ENCODE measurements at places on chromosomes 12 and 14.

DNA sequence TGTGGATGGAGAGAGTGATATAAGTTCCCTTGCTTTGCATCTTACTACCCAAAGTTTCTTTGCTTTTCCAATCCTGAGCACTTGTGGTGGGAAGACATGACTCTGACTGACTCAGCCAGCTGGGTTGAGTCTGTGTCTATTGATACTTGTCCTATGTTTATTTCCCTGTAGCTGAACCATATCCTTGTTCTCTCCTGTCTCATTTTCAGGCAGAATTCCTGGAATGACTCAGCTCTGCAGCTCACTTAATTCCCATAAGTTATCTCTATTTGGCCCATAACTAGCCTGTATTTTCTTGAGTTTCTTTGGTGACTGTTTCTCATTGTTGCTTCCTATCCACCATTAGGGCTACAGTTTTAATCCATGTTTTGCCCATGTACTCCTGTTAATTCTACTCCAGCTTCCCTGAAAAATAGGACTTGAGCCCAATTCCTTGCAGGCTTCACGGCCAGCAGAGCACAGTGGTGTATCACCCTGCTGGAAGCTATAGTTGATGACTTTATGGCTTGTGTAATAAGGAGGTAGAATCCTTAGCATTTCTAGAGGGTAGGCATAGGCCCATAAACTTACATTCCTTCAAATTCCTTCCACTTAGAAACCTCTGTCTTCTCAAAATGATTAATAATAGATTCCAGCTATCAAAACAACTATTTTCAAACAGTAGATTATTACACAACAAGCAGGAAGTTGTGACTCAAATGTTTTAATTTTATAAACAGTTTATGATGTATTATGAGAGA lies 183.1 kb downstream of the TMTC3 start:
- no peak for ATAC-seq

- ATAC-seq, result no peak
Measured at GRCh38 chr12:18640321-18640955, 97.4 kb downstream of the PLCZ1 start.

DNA sequence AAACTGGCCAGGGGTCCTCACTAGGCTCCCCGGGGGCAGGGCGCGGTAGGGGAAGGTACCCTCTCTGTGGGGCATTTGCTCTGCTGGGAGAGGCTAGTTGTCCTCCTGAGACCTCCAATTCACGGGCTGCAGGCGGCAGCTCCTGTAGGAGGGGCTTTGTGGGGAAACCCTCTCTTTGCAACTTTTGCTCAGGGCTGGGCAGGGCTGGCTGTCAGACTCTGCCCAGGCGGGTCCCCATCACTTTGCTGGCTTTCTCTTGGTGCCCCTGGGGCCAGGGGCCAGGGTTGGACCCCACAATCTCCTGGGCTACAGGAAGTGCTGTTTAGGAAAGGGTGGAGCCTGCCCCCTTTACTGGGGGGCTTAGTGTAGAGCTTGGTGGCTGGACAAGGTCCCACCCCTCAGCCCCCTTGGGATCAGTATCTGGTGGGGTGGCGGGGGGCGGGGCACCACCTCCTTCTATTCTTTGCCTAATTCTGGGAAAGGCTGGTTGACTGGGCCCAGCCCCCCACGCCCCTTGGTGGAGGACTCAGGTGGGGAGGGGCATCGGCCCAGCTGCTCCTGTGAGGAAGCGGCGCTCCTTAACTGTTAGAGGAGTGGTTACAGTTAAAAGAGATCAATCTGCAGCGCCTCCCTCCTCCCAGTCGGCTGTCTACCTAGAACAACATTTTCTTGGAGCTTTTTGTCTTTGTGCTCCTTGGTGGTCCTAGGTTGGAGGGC lies 918.7 kb downstream of the AACS start:
- ATAC-seq, result peak; percentile 34

DNA sequence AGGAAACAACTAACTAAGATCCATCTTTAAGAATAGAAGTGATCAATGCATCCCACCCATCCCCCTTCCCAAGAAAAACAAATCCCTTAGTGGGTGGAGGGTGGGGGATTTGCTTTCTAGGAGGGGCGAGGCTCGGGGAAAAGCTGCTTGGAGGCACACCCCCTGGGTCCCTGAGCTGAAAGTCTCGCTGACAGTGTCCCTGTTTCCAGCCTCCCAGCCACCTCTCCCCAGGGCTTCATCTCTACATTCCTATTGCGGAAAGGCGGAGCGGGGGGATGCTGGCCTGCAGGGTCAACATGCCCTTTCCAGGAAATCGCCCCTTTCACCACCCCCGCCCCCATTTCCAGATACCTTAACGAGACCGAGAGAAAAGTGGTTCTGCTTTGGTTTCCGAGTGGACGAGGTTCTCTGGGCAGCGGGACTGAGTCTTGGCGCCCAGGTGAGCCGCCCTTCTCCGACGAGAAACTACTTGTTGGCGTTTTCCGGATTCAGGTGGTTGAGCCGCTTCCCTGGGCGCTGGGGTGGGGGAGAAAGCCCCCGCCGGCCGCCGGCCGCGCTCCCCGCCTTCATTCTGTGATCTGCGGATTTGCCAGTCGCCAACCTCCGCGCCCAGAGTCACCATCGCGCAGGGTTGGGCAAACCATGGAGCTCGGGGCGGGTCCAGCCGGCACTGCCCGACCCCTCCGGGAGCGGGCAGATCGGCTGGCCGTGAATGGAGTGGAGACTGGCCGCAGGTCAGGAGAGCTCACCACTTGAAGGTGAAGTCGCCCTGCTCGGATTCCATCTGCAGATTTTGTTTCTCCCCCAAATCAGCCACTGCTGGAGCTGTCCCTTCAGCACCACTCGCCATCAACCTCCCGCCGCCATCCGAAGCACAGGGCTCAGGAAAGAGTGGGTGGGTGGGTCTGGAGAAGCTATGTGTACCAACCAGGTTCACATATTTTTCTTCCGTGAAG lies 505 bp downstream of the KCNC2 start:
- no peak for ATAC-seq

DNA sequence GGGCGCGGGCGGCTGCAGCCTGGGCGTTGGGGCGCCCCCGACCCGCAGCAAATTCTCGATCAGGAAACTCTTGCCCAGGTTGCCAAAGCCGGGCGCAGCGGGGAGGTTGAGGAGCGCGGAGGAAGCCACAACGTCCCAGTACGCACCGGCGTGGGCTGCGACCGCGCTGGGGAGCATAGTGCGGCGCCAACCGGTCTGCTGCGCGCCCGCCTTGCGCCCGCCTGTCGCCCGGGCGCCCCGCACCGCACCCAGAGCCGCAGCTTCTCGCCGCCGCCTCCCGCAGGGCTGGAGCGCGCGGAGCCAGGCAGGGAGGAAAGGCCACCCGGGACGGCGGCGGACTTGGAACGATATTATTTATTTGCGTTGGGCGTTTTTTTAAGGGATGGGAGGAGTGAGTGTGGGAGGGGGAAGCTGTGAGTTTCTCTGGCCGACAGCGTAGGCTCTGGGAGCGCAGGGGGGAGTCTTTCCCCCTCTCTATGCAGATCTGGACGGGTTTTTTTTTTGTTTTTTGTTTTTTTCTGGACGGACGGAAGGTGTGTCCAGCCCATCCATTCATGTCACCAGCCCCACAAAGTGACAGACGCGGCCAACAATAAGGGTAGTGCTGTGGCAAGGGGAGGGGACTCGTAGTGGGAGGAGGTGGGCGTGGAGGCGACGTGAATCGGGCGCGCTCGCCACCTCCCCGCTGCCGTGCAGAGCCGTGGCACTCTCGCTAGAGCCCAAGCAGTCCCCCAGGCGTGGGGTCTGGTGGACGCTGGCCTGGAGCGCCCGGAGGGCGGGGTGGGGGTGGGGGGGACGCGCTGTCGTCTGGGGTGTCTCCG lies at the start of gene DBX2:
Gene DBX2 (minus strand): TSS at position 349 of the 821 bp plus-strand sequence. CDS start 172 bp downstream, at position 177.
- peak; percentile 27 for ATAC-seq

DNA sequence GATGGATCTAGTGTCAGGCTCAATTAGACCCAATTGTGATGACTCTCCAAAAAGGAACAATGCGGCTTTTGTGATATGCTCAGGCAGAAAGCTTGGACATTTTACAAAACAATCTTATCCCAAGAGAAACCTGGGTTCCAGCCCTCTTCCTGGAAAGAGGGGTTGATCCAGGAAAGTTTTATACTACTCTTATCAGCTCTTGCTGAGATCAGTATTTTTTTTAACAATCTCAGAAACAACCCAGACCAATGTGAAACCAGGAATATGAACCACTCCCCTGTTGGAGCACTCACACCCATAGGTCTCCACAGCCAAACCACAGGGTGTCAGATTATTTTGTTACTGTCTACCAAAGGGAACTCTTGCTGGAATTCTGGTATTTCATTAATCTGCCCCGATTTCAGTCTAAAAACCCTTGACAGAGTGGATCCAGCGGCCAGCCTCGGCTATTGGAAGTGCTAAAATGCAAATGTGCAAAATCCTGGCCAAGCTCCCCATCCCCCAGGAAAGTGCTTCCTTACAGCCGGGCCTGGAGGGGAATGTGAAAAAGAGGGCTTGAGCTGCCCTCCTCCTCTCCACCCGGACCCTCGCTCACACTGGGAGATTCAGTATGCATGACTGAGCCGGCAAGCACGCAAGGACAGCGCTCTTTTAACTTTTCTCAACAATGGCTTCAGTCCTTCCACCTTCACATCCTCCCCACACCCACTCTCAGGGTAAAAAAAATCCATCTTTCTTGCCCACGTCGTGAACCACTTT lies 4.0 kb downstream of the FBXL14 start:
- no peak for ATAC-seq

DNA sequence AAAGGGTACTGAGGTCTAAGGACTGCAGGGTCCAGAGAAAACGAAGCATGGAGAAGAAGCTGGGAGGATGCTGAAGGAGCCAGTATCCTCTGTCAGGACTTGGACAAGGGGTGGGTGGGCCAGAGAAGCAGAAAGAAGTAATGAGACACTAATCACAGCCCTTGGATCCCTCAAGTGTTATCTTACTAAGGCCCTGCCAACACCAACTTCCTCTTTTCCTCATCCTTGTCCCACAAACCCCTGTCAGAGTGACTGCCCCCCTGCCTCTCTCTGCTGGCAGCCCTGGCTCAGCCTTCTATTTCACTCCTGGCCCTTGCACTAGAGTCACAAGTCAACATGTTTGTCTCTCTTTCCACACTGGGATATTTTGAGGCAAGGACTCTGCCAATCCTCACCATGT lies 3.8 kb upstream of the ASIC1 start:
- ATAC-seq, result no peak

GRCh38 chr12:121794534-121795033 lies 1.1 kb upstream of the RHOF start:
- ATAC-seq, result peak; percentile 4

GRCh38 chr14:89674936-89675335 lies 257.9 kb upstream of the FOXN3 start:
- ATAC-seq, result no peak

DNA sequence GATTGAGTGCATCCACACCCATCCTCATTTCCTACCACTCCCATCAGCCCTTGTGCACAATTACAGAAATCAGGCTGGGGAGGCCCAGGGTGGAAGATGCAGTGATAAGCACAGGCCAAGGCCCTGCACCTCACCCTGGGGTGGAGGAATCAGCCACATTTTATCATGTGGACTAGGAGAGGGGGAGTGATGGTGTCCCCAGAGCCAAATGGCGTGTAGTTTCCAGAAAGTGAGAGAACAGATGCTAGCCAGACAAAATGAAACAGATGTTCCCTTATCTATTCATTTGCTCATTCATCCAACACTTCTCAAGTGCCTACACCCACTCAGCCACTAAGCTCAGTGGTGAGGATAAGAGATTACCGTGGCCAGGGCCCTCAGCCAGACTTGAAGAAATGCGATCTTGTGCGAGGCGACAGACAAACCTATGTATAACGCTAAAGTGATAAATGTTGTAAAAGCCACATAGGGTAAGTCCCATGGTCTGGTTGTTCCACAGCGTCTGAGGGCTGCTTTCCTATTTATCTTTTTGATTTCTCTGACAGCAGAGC lies 93.6 kb downstream of the STAB2 start:
- peak; percentile 7 for ATAC-seq

- no peak for ATAC-seq
Measured at GRCh38 chr12:77349689-77350370, 284.5 kb upstream of the E2F7 start.

DNA sequence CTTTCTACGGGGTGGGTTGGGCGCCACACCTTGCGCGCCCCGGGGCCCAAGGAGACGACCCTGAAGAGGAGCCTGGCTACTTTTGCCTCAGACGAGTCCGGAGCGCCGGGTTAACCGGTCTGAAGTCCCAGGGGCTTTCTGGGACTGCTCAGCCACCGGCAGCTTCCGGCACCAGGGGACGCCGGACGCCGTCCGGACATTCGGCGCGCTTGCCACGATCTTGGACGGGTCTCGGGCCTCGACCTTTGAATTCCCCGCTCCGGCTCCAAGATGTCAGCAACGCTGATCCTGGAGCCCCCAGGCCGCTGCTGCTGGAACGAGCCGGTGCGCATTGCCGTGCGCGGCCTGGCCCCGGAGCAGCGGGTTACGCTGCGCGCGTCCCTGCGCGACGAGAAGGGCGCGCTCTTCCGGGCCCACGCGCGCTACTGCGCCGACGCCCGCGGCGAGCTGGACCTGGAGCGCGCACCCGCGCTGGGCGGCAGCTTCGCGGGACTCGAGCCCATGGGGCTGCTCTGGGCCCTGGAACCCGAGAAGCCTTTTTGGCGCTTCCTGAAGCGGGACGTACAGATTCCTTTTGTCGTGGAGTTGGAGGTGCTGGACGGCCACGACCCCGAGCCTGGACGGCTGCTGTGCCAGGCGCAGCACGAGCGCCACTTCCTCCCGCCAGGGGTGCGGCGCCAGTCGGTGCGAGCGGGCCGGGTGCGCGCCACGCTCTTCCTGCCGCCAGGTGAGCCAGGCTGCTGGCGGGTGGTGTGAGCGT lies at the start of gene ACOT4:
Gene ACOT4 (plus strand): TSS at position 184 of the 760 bp plus-strand sequence. CDS start 87 bp downstream, at position 271.
- ATAC-seq, result peak; percentile 90

GRCh38 chr14:95220663-95221231 lies 63.4 kb upstream of the DICER1 start:
- no peak for ATAC-seq

GRCh38 chr12:128551266-128551665 lies 272.5 kb downstream of the SLC15A4 start:
- no peak for ATAC-seq

DNA sequence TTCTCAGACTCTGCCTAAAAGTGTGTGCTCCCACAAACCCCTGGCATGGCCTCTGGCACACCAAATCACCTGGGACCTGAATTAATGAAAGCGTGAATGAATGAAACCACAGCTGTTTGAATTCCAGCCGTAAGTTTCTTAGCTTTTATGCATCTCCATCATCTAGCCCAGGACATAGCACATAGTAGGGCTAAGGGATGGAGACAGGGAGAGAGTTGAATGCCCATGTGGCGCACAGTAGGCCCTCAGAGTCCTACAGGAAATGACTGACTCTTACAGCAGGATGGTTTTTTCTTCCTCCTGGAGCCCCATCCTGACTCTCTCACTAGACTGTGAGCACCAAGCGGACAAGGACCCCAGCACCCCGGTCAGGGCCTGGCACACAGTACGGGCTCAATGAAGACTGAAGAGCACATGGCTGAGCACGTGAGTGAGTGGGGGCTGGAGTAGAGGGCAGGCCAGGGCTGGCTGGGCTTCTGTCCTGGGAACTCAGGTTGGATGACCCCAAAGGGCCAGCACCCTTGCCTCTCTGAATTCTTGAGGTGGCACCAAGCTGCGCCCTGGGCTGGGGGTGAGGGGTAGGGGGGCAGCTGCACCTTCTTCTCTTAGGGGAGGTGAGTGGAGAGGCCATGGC lies 351.3 kb downstream of the MED13L start:
- ATAC-seq, result no peak
